ENCODE measurements at places on chromosomes 5 and 9.
A peak's percentile ranks its signal among the peaks of the same experiment; 100 is the strongest.

DNA sequence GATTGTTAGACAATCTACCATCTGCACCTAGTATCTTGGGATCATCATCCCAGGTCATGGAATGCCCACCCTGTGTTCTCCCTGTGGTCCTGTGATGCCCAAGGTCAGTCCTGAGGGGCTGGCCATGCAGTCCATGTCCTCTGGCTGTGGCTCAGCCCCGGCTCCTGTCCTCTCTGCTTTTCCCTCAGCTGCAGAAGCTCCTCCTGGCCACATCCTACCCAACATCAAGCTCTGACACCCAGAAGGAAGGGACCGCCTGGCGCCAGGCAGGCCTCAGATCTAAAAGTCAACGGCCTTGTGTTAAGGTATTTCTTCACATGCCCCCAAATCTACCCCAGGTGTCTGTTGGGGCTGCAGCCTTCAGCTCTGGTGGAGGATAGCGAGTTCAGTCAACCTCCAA, 100.5 kb downstream of the PPARGC1B start:
- no peak for DNase-seq

GRCh38 chr5:61817472-61818326, 485.6 kb downstream of the ZSWIM6 start:
- DNase-seq = peak; percentile 57

DNA sequence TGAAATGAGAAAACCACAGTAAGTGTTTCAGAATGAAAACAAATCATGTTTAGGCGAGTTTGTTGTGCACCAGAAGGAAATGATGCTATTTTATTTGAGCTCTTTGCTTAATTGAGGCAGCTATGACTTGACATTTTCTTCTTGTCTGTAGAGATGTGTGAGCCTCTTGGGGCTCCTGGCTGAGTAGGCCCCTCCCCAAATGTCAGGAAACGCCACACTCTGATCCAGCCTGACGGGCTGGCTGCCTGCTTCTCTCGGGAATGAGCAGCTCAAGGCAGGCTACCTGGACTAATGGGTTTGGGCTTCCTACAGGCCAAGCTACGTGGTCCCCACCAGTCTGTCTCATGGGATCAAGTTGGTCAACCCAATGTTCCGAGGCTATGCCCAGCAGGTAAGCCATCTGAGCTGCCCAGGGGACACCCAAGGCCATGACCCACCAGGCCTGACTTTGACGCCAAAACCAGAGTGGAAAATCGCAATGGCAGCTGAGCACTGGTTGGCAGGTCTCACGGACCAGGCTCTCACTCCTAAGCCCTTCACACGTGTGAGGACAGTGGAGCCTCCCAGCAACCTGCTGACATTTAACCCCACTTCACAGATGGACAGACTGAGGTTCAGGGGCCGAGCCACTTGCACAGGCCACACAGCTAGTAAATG, 29.9 kb downstream of the USP20 start:
- no peak for DNase-seq

DNA sequence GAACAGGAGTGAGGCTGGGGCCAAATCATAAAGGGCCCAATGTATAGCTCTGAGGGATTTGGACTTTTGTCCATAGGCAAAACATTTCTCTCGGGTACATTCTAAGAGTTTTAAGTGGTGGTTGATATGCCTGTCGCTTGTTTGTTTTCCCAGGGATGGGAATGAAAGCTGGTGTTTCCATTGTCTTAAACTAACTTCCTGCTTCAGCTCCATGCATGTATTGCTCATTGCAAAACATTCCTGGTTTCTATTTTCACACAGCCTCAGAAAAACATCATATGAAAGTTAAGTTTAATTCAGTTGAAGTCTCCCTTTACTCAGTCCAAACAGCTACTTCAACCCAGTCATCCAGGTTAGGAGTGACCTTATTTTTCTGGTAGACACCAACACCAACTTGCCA, 235.0 kb downstream of the ACTL7B start:
- DNase-seq = no peak

GRCh38 chr5:139710319-139711066, 62.3 kb downstream of the CXXC5 start:
- DNase-seq = no peak

- no peak for DNase-seq
These were observed 576.3 kb downstream of the PDE4D start for GRCh38 chr5:59317023-59317773.

GRCh38 chr5:130052752-130053151, 148.5 kb downstream of the CHSY3 start:
- no peak for DNase-seq

GRCh38 chr5:14204785-14205321, 61.7 kb downstream of the TRIO start:
- DNase-seq = no peak

DNA sequence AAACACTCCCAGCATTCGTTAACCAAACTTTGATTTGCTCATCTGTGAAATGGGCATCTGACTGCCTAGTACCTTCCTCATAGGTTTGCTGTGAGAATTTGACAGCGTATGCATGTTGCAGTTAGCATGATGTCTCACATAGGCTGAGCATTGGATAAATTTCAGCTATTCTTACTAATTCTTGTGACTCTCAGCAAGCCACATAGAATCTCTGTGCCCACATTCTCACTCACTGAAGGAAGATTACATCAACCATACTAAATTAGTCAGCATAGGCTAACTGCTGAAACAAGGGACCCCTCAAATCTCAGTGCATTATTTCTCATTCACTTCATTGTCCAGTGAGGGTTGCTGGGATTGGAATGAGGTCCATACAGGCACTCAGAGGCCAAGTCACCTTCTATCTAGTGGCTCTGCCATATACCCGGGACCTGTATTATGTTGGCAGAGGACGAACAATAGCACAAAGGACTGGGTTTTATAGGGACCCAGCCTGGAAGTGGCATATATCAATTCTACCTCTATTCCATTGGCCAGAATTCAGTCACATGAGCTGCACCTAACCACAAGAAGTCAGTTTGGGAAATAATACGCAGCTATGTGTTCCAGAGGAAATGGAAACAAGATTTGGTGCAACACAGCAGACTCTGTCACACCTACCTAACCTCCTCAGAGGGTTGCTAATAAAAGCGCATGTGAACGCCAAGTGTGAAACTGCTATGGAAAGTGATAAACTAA, 4.2 kb upstream of the PTGER4 start:
- DNase-seq = no peak

DNA sequence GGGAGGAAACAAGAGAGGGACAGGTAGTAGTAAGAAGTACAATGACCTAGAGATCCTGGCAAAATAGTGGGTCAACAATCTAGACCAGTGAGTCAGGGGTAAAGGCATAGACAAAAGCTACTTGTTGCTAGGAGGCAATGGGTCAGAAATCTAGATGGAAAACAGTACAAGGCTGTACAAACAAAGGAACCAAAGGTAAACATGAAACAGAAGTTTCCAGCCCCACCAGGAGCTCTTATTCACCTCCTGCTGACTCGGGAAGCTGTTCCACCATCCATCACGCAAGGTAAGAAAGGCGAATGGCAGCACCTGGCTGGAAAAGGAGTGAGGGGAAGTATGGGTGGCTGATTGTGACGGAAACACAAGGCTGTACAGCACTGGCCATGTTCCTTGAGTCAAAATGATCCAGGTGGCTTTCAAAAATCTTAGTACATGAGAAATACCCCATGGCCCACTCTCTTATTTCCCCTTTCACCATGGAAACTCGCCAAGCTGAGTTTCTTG, 70.5 kb upstream of the RAI14 start:
- DNase-seq = no peak

- DNase-seq = no peak
These were observed 60.0 kb upstream of the FER start for GRCh38 chr5:108687595-108688200.

- no peak for DNase-seq
These were observed 160.0 kb downstream of the PAPPA start for GRCh38 chr9:116313638-116314037.

DNA sequence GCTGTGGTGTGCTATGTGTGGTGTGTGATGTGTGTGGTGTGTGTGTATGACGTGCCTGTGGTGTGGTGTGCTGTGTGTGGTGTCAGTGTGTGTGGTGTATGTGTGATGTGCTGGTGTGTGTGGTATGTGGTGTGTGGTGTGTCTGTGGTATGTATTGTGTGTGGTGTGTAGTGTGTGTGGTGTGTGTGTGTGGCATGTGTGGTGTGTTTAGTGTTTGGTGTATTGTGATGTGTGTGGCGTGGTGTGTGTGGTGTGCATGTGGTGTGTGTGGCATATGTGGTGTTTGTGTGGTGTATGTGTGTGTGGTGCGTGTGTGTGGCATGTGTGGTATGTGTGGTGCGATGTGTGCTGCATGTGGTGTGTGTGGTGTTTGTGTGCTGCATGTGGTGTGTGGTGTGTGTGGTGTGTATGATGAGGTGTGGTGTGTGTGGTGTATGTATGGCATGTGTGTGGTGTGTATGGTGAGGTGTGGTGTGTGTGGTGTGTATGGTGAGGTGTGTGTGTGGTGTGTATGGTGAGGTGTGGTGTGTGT, 18.3 kb upstream of the RNU6ATAC start:
- no peak for DNase-seq

GRCh38 chr5:173868096-173868880, 19.9 kb upstream of the CPEB4 start:
- DNase-seq = no peak

GRCh38 chr9:16278326-16278999, 592.0 kb downstream of the BNC2 start:
- no peak for DNase-seq

GRCh38 chr5:174329738-174330137, 284.2 kb downstream of the NSG2 start:
- no peak for DNase-seq

DNA sequence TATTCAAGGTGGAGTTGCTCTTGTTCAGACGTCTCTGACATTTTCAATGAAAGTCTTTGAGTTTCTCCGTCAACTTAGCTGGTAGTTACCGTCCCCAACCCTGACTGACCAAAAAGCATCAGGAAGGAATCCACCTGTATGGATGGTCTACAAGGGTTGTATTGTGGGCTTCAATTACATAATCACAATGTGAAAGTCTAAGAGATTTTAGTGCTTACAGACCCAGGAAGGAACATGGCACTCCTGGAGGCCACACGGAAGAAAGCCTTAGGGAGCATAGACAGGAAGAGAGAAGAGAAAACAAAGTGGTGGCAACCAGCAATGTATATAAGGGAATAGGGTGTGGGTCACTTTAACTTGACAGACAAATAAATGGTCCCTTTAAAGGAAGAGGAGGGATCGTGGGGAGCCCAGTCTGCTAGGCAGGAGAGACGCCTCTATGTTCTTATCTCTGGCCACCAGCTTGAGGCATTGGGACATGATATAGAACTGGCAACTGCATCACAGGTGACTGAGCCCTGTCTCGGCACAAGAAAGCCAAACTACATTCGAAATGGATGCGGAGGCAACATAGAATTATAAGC, 80.4 kb downstream of the ALDH7A1 start:
- no peak for DNase-seq

GRCh38 chr5:17216974-17217492, 398 bp upstream of the BASP1 start:
- DNase-seq = no peak

DNA sequence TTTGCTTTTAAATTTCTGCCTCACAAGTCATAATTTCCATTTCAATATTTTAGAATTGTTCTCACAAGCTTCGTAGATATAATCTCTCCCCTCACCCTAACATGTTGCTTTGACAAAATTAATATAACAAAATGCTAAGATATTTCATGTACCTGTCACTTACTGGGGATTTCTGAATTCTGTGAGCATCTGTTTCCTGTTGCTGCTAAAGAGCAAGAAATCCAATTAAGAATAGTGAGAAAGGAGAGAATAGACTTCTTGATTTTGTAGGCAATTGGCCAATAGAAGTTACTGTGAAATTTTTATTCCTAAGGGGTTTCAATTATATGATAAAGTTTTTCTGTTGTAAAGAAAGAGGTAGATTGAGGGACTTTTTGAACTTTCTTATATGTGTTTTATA, 796.5 kb upstream of the ARRDC3 start:
- no peak for DNase-seq

- DNase-seq = no peak
These were observed 62.1 kb upstream of the ATG10 start for GRCh38 chr5:81909677-81910076.

DNA sequence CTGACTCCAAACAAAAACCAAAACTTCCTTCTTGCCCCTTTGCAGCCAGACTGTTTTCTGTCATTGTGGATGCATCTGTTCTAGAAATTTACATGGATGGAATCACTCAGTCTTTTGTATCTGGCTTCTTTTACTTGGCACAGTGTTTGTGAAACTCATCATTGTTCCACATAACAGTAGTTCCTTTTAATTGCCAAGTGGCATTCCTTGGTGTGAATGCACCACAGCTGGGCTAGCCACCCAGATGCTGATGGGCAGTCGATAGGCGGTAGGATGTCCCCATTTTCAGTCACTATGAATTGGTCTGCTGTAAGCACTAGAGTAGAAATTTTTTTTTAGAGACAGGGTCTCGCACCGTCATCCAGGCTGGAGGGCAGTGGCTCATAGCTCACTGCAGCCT, 6.3 kb upstream of the CLPTM1L start:
- DNase-seq = no peak

GRCh38 chr9:89603767-89604665, 796 bp upstream of the GADD45G start:
- no peak for DNase-seq

DNA sequence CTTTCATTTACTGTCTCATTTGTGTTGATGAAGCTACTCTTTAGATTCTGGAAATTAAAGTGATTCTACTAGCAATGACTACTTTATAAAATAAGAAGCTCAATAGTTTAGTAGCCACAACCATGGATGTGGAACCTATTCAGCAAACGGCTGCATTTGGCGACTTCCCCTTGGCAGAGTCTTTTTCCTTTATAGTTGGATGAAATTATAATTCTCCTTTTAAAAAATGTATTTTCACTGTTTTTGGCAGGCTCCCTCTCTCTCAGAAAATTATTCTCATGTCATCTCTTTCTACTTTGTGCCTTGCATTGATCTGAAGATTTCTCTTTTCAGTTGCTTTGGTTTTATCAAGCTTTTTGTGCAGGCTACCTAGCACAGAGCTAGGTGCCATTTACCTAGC, 50.6 kb upstream of the KCNN2 start:
- DNase-seq = no peak

DNA sequence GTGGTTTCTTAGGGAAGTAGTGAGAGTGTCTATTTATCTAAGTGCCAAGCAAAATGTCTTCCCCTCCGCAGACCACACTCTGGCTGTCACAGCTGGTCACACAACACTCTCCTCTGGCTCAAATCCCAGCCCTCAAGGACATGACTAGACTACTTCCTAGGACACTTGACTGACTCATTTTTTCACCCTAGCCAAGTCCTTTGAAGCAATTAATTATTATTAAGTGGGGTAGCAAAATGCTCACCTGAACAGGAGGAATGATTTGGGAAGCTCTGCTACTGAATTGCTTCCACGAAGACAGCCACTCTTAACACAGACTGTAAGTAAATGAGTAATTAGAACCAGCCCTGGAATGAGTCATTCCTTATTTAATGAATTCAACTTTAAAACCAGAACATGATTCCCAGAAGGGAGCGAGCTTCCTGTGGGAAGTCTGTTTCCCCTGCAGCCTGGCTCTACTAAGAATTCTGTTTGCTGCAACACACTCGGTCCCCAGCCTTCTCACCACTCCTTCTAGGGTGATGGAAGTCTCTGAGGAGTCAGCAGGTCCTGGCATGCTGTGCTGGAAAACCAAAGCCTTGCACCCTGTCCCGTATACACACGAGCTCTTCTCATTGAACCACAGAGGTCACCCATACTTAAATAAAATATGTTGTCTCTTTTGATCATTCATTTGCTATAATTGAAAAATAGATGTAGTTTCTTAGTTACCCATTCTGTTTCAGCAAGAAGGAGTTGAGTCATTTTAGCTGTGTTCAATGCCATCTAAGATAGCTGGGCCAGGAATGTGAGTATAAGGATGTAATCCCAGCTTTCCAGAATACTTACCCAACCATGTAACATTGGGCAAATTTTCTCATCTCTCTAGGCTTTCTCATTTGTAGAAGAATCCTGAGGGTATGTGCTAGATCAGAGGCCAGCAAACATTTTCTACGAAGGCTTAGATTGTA, 218.6 kb upstream of the RASEF start:
- DNase-seq = no peak
